ENCODE measurements at places on chromosomes 11 and 22. TPM values are rescaled to one million over a fixed set of nuclear protein-coding genes. Genes with fewer than 3 reads are reported as not detected.

Gene MOGAT2
- not detected for total RNA-seq

Gene NFAM1
- total RNA-seq, result 0.62 TPM

Gene SLC22A9
- not detected for total RNA-seq

Gene RAB1B
- total RNA-seq, result 69.7 TPM

Gene C11orf86
- not detected for total RNA-seq

Gene MYBPC3
- 0.13 TPM for total RNA-seq

Gene DBX1
- total RNA-seq, result 1.3 TPM

Gene LRP4
- 11.1 TPM for total RNA-seq

Gene RIMBP3B
- 0.18 TPM for total RNA-seq

Gene SYT8
- total RNA-seq, result 0.27 TPM

Gene RPL27A
- total RNA-seq, result 2,776 TPM

Gene DEUP1
- 0.04 TPM for total RNA-seq

Gene RGL4
- total RNA-seq, result 0.13 TPM

Gene PDE3B
- 2.2 TPM for total RNA-seq

GRCh38 chr11:27055065-27055682 lies 14.6 kb downstream of the BBOX1 start:
- no peak overlapping the region for H3K27ac ChIP-seq
- DNase-seq, result no peak
- no peak overlapping the region for H3K4me3 ChIP-seq
- H3K27me3 ChIP-seq, result no peaks in the 10 kb centered on the region
- no peaks in the 10 kb centered on the region for H3K36me3 ChIP-seq
- no peaks in the 10 kb centered on the region for H3K4me1 ChIP-seq

- no peak for DNase-seq
- no peak overlapping the region for H3K4me3 ChIP-seq
- no peaks in the 10 kb centered on the region for H3K27me3 ChIP-seq
- no peaks in the 10 kb centered on the region for H3K4me1 ChIP-seq
- H3K27ac ChIP-seq, result no peak overlapping the region
- no peaks in the 10 kb centered on the region for H3K36me3 ChIP-seq
Measured at GRCh38 chr11:23727387-23727786, 769.5 kb upstream of the LUZP2 start.

GRCh38 chr22:24265734-24266133 lies 4.9 kb upstream of the SPECC1L start:
- peaks cover 5% of the 10 kb centered on the region for H3K4me1 ChIP-seq
- H3K27me3 ChIP-seq, result no peaks in the 10 kb centered on the region
- no peak for DNase-seq
- no peak overlapping the region for H3K27ac ChIP-seq
- H3K4me3 ChIP-seq, result no peak overlapping the region
- H3K36me3 ChIP-seq, result no peaks in the 10 kb centered on the region

DNA sequence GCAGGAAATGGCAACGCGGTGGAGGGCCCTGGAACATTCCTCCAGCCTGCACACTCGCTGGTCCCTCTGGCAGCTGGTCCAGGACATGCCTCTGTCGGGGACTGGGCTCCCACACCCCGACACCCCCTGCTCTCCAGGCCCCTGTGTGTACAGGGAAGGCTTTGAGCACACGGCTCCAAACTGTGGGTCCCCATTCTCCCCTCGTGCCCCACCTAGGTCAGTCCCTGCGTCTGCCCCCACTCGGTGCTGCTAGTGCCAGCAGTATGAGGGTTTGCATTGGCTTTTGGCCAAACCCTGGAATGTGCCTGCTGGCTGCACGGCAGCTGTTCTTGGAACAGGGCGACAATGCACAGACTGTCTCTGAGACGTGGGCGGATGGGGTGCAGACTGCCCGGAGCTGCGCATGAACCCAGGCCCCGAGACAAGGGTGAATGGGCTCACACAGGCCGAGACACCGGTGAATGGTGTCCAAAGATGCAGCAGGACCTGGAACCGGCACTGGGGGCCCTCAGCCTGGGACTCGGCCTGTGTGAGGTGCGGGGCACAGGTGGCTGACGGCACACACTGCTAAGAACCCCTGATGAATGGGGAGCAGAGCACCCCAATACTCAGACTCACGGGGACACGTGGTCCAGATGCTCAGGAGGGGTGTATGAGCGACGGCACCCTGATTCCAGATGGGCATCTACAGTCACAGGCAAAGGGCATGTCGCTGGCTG lies 7.5 kb upstream of the SYT8 start:
- DNase-seq, result peak; percentile 88
- no peaks in the 10 kb centered on the region for H3K36me3 ChIP-seq
- peak overlapping the region; percentile 57 for H3K27ac ChIP-seq

GRCh38 chr11:15577519-15577918 lies 462.8 kb downstream of the INSC start:
- no peak overlapping the region for H3K4me3 ChIP-seq
- no peak overlapping the region for H3K27ac ChIP-seq
- no peaks in the 10 kb centered on the region for H3K36me3 ChIP-seq
- no peaks in the 10 kb centered on the region for H3K27me3 ChIP-seq

DNA sequence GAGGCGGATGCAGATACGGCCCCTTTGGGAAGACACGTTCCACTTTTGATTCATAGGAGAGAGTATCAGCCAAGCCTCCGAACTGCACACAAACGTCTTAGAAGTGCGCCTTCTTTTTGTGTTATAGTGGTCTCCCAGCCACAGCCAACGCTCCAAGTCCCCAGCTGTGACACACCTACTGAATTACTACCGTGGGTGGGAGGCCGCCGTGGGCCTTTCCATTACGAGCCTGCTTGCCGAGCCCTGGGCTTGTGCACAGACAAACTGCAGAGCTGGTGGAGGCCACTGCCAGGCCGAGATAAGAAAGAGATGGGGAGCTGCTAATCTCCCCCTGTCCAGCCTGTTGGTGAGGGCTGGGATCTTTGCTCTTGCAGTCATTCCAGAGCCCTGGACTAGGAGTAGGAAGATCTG lies 761 bp downstream of the HMBS start:
- peaks cover 16% of the 10 kb centered on the region for H3K4me1 ChIP-seq
- no peaks in the 10 kb centered on the region for H3K27me3 ChIP-seq
- H3K36me3 ChIP-seq, result peaks cover 35% of the 10 kb centered on the region

DNA sequence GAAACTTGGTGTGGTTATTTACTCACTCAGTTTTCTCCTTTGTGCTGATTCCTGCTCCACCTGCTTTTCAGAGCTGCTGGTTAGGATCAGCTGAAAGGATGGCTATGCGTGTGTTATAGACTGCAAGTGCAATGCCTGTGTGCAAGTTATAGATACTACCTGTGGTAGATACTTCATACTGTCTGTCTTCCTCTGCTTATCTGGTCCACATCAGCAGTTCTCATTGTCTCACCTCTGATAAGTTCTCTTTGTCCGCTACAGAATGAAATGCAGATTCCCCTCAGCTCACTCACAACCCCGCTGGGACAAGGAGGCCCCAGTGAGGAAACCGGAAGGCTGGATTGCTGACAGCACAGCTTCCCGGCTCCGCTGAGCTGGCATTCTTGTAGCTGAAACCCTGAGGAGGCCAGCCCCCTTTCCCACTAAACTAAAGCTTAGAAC lies 37.5 kb upstream of the LYVE1 start:
- H3K4me1 ChIP-seq, result peaks cover 55% of the 10 kb centered on the region
- H3K4me3 ChIP-seq, result no peak overlapping the region
- no peaks in the 10 kb centered on the region for H3K27me3 ChIP-seq

DNA sequence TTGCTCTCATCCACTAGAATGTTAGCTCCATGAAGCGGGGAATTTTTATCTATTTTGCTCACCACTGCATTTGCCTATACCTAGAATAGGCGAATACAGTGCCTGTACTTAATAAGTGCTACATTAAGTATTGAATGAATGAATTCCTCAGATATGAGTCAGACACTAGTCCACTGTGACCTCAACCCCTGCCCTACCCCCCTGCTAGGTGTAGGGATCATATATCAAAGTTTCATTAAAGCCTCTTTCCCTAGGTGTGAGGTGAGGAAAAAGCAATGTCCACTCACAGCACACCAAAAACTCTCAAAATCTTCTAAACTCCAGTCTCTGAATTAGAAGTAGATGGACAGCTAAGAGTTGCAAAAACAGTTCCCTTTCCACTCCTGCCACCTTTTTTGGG lies 9.8 kb upstream of the PSMA1 start:
- no peaks in the 10 kb centered on the region for H3K27me3 ChIP-seq
- H3K4me3 ChIP-seq, result no peak overlapping the region
- no peaks in the 10 kb centered on the region for H3K36me3 ChIP-seq
- no peaks in the 10 kb centered on the region for H3K4me1 ChIP-seq
- no peak overlapping the region for H3K27ac ChIP-seq

GRCh38 chr11:12817681-12818332 lies 143.6 kb downstream of the TEAD1 start:
- no peaks in the 10 kb centered on the region for H3K36me3 ChIP-seq
- H3K27me3 ChIP-seq, result no peaks in the 10 kb centered on the region
- H3K27ac ChIP-seq, result no peak overlapping the region
- DNase-seq, result no peak

GRCh38 chr22:31451709-31452571 lies 37.7 kb downstream of the EIF4ENIF1 start:
- DNase-seq, result peak; percentile 17
- no peak overlapping the region for H3K27ac ChIP-seq
- peaks cover 16% of the 10 kb centered on the region for H3K4me1 ChIP-seq
- H3K36me3 ChIP-seq, result peaks cover 26% of the 10 kb centered on the region
- H3K27me3 ChIP-seq, result no peaks in the 10 kb centered on the region
- H3K4me3 ChIP-seq, result no peak overlapping the region

DNA sequence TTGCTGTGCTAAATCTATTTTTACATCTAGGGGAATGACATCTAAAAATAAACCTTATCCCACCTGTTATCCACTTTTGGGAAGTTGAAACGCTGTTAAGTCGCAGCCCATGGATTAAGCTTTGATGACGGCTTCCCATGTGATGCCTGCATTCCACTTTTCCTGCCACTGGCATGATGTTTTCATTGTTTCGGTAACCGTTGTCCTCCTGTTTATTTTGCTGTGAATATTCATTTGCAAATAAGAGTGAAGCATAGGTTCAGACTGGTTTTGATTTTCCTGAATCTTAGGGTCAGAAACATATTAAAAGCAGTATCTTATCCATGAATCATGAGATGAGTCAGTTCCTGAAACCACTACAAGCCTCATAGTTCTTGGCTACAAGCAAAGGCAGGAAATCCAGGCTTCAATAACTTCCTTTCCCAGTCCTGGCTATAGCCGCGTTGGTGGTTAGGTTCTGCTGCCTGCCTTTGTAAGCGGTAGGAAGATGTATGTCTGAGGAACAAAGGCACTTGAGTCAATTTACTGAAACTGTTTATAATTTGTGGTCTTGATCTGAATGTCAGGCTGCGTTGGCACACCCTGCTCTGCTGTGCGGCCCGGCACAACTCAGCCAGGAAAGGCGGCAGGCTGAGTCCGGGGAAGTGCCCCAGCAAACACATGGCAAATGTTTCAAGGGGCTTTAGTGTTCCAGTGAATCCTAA lies 19.4 kb downstream of the TEAD1 start:
- no peak overlapping the region for H3K4me3 ChIP-seq
- peak; percentile 94 for DNase-seq
- peak overlapping the region; percentile 95 for H3K27ac ChIP-seq
- H3K27me3 ChIP-seq, result no peaks in the 10 kb centered on the region
- no peaks in the 10 kb centered on the region for H3K36me3 ChIP-seq

- DNase-seq, result no peak
- H3K27me3 ChIP-seq, result no peaks in the 10 kb centered on the region
- H3K4me1 ChIP-seq, result no peaks in the 10 kb centered on the region
- no peak overlapping the region for H3K4me3 ChIP-seq
- H3K27ac ChIP-seq, result no peak overlapping the region
Measured at GRCh38 chr22:41229215-41229614, 11.5 kb downstream of the CHADL start.

DNA sequence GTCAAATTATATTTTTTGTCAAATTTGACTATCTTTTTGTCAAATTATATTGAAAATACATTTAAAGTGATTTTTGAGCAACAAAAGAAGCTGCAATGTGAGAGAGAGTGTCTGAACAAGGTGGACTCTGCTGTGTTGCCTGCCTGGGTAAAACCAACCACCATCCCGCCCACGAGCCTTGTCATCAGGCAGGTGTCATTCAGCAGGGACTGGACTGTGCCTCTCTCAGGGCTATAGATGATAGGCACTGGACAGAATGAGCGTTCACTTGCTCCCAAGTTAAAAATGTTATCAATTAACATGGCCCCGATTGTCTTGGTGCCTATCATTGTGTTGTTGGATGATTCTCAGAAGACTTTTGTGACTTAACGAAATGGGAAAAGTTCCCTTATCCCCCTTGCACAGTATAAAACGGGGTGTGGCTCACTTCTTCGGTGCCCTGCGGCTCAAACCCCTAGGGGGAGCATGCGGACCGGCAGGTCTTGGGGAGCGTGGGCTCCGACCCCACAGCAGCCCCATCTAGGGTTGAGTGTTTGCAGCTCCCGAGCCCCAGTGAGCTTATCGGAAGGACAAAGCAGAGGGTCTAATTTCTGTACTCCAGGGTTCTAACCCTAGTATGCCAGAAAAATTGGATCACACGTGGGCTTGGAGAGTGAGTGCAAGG lies 1.7 kb downstream of the APOL5 start:
- no peaks in the 10 kb centered on the region for H3K27me3 ChIP-seq
- no peak overlapping the region for H3K4me3 ChIP-seq
- no peaks in the 10 kb centered on the region for H3K36me3 ChIP-seq
- H3K27ac ChIP-seq, result no peak overlapping the region
- DNase-seq, result no peak

DNA sequence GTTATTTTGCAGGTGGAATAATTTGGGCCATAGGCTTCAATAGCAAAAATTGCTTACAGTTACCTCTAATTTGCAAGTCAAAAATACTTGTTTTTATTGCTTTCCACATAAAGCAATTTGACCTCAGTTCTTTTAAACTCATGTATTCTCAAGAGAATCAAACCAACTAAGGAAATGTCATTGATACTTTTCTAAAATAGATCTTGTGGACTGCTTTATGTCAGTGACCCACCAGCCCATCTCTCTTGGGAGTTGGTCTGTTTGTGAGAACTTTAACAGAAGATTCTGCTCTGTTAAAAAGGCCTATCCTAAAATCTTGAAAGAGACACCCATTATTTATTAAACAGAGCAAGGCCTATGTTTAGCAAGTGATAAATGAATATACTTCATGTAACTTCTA lies 75.2 kb downstream of the DDIAS start:
- H3K4me1 ChIP-seq, result no peaks in the 10 kb centered on the region
- DNase-seq, result no peak
- no peaks in the 10 kb centered on the region for H3K27me3 ChIP-seq
- H3K4me3 ChIP-seq, result no peak overlapping the region
- peaks cover 4% of the 10 kb centered on the region for H3K36me3 ChIP-seq

DNA sequence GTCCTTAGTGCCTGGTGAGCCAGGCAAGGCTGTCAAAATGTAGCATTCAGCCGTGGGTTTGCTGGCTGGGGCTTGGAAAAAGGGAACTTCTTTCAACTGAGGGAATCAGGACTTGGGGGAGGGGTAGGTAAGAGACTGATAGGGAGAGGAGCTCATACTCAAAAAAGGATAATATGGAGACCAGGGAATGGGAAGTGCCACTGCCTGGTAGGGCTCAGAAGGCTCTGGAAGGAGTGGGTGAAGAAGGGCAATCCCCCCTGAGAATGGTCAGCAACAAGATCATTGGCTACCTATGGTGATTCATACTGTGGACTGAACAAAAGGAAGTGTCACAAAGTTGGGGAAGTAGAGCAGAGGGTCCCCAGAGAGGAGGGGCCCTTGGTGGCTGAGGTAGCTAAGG lies 1.9 kb downstream of the CNGA4 start:
- no peak overlapping the region for H3K4me3 ChIP-seq
- no peak for DNase-seq
- H3K27ac ChIP-seq, result no peak overlapping the region
- H3K4me1 ChIP-seq, result no peaks in the 10 kb centered on the region

GRCh38 chr11:134480136-134480712 lies 68.2 kb upstream of the B3GAT1 start:
- no peaks in the 10 kb centered on the region for H3K36me3 ChIP-seq
- no peak for DNase-seq
- H3K27me3 ChIP-seq, result peaks cover 10% of the 10 kb centered on the region

- no peaks in the 10 kb centered on the region for H3K36me3 ChIP-seq
- H3K27me3 ChIP-seq, result no peaks in the 10 kb centered on the region
- DNase-seq, result peak; percentile 25
- H3K27ac ChIP-seq, result no peak overlapping the region
- H3K4me1 ChIP-seq, result peaks cover 3% of the 10 kb centered on the region
- H3K4me3 ChIP-seq, result no peak overlapping the region
Measured at GRCh38 chr11:93020248-93021046, 51.0 kb downstream of the MTNR1B start.
